ENCODE measurements at places on chromosomes 7 and 10. TPM values are rescaled to one million over a fixed set of nuclear protein-coding genes. Genes with fewer than 3 reads are reported as not detected.

PDCD4 gene
- total RNA-seq = 37.0 TPM

SLC16A12 gene
- 0.16 TPM for total RNA-seq

ARHGEF35 gene
- total RNA-seq = 0.21 TPM

TEX47 gene
- not detected for total RNA-seq

UNCX gene
- total RNA-seq = not detected

GSDME gene
- 33.7 TPM for total RNA-seq

GPR15LG gene
- total RNA-seq = not detected

SKIDA1 gene
- total RNA-seq = 0.26 TPM

PRSS37 gene
- total RNA-seq = not detected

SFRP5 gene
- 1.4 TPM for total RNA-seq

AGMO gene
- total RNA-seq = not detected

EPHB4 gene
- total RNA-seq = 84.1 TPM

CCL26 gene
- not detected for total RNA-seq

PDE6C gene
- not detected for total RNA-seq

IDI2 gene
- not detected for total RNA-seq

ATOH7 gene
- 1.0 TPM for total RNA-seq
